ENCODE measurements at places on chromosomes 4 and X.

DNA sequence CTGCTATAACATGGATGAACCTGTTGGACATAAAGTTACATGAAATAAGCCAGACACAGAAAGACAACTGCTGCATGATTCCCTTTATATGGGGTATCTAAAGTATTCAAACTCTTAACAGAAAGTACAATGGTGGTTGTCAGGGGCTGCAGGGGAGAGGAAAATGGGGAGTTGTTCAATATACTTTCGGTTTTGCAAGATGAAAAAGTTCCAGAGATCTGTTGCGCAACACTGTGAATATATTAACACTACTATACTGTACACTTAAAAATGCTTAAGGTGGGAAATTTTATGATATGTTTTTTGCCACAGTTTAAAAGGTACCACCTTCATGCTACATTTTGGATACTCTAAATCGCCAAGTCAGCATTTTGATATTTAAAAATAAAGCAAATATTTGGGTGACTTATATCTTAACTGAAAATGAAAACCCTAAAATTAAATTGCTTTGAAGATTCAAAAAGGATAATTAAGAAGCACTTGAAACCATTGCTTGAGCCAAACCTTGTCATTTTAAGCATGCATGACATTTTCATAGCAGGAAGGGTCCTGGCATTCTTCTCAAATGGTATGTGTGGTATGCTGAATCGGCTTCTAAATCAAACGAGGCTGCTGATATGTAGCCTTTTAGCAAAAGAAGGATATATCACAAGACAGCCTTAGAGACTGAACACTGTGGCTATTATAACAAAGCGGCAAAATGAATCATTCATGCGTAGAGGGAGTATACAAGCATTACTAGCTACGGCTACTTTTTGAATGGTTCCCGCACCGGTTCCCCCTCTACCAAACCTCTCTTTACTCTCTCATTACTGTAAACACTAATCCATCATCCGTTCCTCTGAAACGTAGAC lies 607.1 kb upstream of the DIPK2B start:
- DNase-seq = peak; percentile 63

GRCh38 chr4:94798808-94799207 lies 41.1 kb downstream of the BMPR1B start:
- no peak for DNase-seq

DNA sequence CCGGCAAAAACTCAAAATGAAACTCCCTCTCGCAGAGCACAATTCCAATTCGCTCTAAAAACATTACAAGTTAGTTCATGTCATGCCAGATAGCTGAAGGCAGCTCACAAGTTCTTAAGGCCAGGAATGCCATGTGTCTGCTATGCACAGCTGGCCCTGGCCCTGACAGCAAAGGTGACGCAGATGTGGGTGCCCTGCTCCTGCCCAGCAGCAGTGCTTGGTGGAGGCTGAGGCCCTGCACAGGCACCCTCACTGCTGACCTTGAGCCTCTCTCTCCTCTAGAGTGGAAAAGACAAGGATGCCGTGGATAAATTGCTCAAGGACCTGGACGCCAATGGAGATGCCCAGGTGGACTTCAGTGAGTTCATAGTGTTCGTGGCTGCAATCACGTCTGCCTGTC lies 2.9 kb downstream of the S100P start:
- DNase-seq = no peak

DNA sequence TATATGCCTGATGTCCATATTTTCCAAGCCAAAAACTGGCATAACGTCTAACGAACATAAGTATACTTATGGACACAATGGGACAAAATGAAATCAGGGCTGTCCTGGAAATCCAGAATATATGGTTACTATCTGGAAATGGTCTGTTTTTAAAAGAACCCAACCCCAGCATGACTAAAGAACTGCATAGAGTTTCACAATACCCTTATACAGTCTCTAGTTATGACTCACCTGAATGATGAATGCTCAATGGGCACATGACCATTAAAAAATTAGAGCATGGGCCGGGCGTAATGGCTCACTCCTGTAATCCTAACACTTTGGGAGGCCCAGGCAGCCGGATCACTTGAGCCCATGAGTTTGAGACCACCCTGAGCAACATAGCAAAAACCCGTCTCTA lies 31.8 kb downstream of the AMMECR1 start:
- peak; percentile 74 for DNase-seq

GRCh38 chrX:105462186-105462585 lies 241.7 kb upstream of the TEX13A start:
- no peak for DNase-seq

DNA sequence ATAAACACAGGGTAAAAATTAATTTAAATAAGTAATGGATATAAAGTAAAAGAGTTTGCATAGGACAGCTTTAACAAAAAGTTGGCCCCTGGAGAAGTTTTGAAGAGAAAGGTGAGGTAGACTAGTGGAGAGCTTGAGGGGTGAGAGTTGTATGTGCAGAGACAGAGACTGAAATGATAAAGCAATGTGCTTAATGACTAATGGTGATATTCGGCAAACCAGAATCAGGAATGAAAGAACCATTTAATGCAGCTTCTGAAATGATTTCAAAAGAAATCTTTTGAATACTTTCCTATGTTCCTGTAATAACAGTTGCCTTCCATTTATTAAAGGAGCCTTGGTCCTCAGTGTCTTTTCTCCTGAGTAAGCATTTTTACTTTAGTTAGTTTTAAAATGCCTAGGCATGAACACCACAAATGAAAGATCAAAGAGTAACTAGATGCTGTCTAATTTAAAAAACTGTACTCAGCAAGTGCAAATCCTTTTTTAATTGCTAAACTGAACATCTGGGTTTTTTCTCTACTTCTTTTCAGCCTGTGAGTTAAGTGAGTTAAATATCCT lies 28.5 kb downstream of the CAMK2D start:
- no peak for DNase-seq

DNA sequence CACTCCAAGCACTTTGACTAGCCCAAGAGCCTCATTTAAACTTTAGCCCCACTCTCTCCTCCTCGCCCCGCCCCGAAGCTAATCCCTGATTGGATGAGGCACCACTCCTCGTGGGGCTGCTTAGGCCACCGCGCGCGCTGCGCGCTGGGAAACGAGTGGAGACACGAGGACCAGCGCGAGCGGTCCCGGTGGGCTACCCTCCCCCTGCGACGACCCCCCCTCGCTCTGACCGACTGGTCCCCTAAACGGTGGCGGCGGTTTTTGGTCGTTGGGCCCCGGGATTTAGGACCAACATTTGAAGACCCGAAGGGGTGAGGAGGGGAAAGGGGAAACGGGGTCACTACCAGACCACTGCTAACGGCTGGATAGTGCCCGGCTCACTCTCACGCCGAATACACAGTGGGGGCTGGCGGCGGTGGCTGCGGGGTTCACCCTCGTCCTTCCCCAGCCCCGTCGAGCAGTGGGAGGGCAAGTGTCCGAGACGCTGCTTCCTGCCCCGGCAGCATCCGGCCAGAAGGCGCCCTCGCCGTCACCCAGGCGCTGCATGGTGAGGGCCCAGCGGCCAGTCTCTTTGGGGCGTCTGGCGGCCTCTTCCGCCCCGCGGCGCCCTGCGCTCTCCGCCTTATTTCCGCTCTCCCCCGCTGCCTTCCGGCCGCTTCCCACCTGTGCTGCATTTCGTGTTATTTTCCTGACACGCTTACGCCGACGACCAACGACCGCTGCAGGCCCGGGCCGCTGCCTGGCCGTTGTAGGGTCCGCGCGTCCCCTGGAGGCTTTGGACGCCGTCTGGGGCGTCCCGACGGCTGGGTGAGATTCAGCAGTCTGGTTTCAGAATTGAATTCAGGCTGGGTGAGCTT lies at the start of gene RBM46:
Gene RBM46 (plus strand): TSS at position 147 of the 857 bp plus-strand sequence. CDS start 15,481 bp downstream, outside the sequence.
- no peak for DNase-seq

DNA sequence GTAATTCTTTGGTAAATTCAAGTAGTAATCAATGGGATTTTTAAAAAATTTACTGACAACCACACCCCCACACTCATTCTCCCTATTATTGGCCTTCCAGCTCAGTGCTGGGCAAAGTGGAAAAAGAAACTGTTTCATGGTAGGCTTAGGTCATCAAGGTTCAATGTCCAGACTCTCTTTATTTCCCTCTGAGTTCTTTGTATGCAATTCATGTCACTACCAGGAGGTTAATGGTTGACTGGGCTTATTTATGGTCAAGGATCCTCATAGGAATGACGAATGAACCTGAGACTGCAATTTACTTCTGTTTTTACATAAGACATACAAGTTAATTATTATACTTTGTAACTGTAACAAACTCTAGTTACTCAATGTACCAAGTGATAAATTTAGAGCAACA lies 403.2 kb downstream of the KLHL13 start:
- no peak for DNase-seq

- DNase-seq = no peak
Measured at GRCh38 chr4:7275067-7275466, 82.7 kb downstream of the SORCS2 start.

DNA sequence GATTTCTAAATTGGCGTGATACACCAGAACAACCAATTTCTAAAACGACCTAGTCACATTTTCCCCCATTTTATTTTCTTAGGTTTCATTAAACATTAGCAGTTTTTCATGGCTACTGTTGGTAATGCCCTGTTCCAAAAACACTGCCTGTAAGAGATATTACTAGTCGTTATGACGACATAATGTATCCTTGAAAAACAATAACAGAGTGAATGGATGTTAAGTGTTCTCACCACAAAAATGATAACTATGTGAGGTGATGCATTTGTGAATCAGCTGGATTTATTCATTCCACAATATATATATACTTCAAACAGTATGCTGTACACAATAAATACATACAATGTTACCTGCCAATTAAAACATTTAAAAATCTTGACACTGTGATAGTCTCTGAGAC lies 1147.6 kb upstream of the PCDH10 start:
- DNase-seq = peak; percentile 59

GRCh38 chr4:105978684-105979296 lies 83.5 kb downstream of the NPNT start:
- peak; percentile 28 for DNase-seq

- no peak for DNase-seq
Measured at GRCh38 chrX:1577845-1578244, 13.6 kb upstream of the AKAP17A start.

DNA sequence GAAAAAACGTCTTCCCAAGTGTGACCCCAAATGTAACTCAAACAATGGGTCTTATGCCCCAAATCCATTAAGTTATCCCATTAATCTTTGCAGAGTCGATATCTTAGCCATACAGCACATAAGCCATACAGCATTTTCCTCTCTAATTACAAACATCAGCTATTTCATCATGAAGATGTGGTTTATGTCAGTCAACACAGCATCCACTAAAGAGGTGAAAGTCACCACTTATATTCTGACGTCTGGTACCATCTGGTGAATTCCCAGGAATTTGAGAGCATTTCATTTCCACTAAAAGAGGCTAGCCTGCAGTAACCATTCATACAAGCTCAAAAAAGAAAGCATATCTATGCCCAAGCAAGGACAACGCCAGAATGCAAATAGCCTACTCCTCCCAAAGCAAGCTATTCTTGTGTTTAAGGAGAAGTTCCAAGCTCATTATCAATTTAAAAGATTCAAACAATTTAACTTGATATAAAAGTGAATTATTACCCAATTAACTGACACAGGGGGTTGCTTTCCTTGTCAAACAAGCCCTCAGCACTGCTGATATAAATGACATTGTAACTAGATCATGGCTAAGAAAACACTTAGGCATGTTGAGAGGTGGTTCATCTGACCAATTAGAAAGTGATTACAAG lies 203.3 kb downstream of the ANTXR2 start:
- DNase-seq = no peak

GRCh38 chrX:98795636-98796035 lies 1614.4 kb downstream of the PCDH19 start:
- no peak for DNase-seq

- no peak for DNase-seq
Measured at GRCh38 chr4:40686081-40686913, 56.6 kb upstream of the RBM47 start.

- DNase-seq = no peak
Measured at GRCh38 chrX:107600366-107600765, 27.9 kb upstream of the PRPS1 start.

- no peak for DNase-seq
Measured at GRCh38 chr4:23697001-23697528, 192.8 kb downstream of the PPARGC1A start.

- no peak for DNase-seq
Measured at GRCh38 chr4:162981823-162982222, 184.9 kb downstream of the NAF1 start.

- no peak for DNase-seq
Measured at GRCh38 chrX:53421125-53421524, 1.3 kb downstream of the SMC1A start.

- no peak for DNase-seq
Measured at GRCh38 chr4:145081756-145082155, 16.2 kb downstream of the ANAPC10 start.

All from NCI-H226 (cell line).